ENCODE measurements at places on chromosomes 16 and 17.

DNA sequence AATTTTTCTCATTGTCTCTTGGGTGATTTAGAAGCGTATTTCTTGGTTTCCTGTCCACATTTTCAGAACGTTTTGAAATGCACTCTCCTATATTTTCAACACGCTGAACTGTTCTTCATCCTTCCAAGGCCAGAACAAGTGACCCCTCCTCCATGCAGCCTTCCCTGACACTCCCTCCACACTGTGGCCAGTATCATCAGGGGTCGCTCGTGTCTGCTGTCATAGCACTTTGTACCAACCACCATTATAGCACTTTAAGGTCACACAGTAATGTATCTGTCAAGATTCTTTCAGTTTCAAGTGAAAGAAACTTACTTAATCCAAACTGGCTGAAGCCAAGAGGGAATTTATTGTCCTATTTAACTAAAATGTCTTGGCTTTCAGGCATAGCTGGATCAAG is 17.5 kb upstream of the IL21R start:
- DNase-seq: no peak

GRCh38 chr16:50809561-50809960 is 67.7 kb downstream of the CYLD start:
- DNase-seq: no peak

DNA sequence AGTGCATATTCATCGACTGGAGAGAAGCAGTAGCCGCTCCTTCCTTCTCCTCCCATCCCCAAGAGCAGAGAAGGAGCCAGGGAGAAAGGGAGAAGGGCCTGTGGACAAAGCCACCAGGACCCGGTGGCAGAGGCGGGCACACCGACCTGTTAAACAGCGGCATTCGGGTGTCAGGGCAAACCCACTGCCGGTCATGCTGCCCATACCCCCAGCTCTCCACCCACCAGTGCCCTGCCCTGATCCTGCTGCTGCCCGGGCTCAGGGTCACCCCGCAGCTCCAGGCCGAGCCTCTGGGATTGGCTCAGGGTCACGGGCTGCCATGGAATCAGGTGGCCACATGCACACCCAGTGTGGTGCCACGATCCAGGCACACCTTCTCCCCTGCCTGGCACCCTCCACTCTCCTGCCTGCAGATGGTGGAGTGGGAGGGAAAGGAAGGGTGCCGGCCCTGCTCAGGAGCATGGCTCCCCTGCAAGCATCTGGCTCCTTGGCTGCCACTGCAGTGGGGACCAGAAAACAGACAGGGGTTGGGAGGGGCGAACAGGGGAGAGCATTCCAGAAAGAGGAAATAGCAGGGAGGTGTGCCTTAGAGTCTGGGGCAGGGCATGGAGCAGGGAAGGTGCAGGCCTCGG is 18.3 kb upstream of the RASD1 start:
- no peak for DNase-seq

DNA sequence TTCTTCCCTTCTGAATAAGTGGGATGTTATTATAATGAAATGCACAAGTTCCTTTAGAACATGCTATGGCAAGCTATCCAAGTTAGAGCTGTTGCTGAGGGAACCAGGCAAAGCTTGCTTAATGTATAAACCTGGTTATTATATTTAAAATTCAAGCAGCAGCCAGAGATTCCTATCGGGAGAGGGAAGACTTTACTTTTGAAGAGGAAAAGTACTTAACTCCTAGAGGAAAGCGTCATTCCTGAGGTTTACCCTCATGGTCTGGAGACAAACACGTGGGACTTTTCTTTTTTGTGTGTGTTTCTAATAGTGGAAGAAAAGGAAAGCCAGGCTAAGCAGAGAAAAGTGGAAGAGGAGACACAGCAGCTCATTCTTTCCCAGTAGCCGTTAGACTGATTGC is 39.9 kb upstream of the MYH10 start:
- DNase-seq: no peak

GRCh38 chr16:21600031-21600773 is 825 bp downstream of the METTL9 start:
- peak; percentile 22 for DNase-seq

GRCh38 chr16:55437625-55438024 is 41.4 kb upstream of the MMP2 start:
- peak; percentile 65 for DNase-seq

GRCh38 chr17:2815781-2816185 is 19.5 kb downstream of the RAP1GAP2 start:
- DNase-seq: no peak

- DNase-seq: no peak
Observed at GRCh38 chr17:11935734-11936406, 61.4 kb downstream of the ZNF18 start.

GRCh38 chr16:77960766-77961165 is 61.6 kb upstream of the CLEC3A start:
- DNase-seq: no peak

GRCh38 chr17:43587647-43588046 is 41.5 kb upstream of the ETV4 start:
- DNase-seq: no peak

DNA sequence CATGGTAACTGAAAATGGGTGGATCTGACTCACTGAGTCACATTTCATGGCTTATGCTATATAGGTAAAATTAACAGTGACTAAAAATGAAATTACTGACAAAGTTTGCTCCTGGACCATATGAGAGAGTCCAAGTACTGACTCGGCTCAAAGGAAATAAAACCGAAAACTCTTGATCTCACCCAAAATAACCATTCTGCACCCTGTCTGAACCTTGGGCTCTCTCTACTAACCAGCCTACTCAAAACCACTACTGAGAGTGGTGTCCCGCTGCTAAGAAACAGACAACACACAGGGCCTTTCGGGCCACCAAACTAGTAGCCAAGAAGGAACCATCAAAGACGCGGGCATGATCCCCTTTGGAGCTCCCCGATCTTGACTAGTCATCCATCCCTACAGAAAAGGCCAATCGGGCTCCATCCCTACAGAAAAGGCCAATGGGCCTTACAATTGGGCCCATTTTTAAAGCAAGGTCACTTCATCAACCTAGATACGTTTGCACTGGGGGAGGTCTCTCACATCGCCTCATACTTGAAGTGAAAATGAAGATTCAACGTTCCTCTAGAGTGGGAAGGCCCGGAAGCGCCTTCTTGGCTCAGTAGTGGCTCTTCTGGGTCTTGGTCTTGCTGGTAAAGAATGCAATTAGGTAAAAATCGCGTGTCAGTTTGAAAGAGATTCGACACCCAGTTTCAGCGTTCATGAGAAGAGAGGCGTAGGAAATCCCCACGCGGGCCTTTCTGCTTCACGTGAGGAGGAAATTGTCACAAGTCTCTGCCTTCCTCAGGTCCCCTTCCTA is 720 bp upstream of the ZPBP2 start:
- no peak for DNase-seq

DNA sequence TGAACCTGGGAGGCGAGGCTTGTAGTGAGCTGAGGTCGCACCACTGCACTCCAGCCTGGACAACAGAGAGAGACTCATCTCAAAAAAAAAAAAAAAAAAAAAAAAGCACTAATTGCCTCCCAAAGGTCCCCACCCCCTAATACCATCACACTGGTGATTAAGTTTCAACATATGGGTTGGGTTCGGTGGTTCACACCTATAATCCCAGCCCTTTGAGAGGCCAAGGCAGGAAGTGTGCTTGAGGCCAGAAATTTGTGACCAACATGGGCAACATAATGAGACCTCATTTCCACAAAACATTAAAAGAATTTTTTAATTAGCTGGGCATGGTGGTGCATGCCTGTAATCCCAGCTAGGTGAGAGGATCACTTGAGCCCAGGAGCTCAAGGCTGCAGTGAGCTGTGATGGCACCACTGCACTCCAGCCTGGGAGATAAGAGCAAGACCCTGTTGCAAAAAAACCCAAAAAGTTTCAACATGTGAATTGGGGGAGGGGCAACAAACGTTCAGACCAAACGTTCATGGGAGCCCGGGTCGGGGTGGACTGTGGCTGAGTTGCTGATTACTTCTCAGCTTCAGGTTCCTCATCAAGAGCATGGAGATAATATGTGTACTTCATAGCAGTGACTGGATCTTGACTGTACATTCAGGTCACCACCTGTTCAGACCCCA is 62.1 kb upstream of the NOL11 start:
- DNase-seq: no peak

DNA sequence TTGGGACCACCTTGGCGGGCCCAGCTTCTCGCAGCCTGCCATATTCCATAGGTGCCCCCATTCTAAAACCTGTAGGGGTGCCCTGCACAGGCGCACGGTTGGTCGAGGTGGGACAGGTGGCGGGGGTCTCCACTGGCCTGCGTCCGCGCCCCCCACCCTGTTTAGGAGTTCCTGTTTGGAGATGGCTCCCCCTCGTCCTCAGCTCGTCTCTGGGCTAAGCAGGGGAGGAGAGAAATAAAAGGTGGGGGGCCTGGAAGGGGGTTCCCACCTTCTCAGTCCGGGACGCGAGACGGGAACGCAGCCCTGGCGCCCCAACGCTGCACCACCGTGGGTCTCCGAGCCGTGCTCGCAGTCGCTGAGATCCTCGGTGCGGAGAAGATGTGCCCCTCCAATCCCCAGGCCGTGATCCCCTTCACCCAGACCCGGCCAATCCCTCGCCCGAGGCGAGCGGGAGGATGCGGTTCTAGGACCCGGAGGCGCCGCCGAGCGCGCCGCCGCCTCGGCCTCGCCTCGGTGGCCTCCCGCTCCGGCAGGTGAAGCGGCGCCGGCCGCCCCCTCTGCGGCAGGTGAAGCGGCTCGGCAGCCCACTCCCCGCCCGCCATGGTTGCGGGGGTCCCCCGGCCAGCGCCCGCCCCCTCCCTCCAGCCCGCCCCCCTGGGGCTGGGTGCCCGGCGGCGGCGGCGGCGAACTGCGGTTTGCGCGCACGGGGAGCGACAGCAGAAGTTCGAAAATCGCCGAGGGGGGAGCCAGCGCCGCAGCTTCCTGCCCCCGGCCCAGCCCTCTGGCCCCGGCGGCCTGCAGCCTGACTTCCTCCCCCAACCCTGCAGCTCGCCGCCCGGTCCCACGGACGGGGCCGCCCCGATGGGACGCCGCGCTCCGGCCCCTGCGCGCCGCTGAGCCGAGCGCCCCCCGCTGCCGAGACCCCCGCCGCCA is at the start of gene FMNL1:
TSS of gene FMNL1 (plus strand) at position 805 of the 933 bp plus-strand sequence. CDS start 240 bp downstream, outside the sequence.
- no peak for DNase-seq

GRCh38 chr17:62718429-62718828 is 89.7 kb downstream of the MARCHF10 start:
- no peak for DNase-seq

GRCh38 chr17:82127315-82127595 is 29.2 kb upstream of the FASN start:
- no peak for DNase-seq

DNA sequence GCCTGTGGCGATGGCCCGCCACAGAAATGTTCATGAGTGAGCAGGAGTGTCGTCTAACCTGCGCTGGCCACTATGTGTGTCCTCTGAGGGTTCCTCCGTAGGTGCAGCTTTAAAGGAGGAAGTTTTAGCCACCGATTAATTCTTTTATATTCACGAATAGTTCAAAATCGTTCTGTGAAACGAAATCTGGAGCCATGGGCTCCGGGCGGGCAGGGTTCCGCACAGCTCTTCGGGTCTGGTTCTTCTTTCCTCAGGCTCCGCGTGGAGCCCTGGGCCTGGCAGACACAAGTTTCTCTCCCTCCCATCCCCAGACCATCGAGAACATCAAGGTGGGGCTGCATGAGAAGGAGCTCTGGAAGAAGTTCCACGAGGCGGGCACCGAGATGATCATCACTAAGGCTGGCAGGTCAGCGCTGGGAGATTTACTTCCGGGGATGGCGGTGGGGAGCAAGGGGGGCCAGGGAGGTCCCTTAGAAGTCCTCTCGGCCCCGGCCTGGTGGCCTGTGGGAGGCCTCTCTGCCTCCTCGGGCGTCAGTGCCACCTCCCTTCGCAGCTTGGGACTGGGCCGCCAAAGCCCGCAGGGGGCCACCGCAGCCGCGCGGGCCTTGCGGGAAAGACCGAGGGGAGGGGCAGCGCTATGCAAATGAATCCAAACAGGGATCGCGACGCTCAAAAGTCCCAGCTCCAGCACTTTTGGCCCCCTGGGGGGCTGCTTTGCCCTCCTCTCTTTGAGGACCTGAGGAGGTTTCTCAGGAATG is 5.2 kb downstream of the TBX4 start:
- no peak for DNase-seq

DNA sequence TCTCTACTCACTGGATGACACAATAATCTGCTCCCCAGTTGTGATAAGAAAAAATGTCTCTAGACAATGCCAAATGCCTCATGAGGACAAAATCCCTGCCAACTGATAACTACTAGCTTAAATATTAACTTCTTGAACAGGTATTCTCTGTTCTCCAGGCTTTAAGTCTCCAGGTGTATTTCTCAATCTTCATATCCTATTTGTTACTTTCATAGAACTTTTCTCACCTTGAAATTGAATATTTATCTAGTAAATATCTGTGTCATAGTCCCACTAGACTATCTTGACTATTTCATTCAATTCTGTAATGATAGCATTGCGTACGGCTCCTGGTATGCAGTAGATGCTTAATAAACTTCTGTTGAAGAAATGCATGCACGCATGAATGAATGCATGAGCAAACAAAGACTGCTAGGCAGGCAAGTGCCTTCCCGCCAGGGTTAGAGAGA is 15.9 kb downstream of the HSD17B2 start:
- DNase-seq: no peak

- DNase-seq: no peak
Observed at GRCh38 chr17:73936908-73937627, 266.4 kb upstream of the RPL38 start.

- peak; percentile 93 for DNase-seq
Observed at GRCh38 chr16:48126801-48127644, 28.8 kb downstream of the ABCC12 start.

GRCh38 chr16:90002759-90003158 is 16.5 kb downstream of the DBNDD1 start:
- DNase-seq: no peak

- no peak for DNase-seq
Observed at GRCh38 chr17:64661726-64661975, 456 bp downstream of the SMURF2 start.

Measured in fibroblast of gingiva (primary cell).